ENCODE measurements at places on chromosomes 2 and 18.

- no peak for DNase-seq
Measured at GRCh38 chr2:45209302-45209701, 200.1 kb upstream of the SIX2 start.

DNA sequence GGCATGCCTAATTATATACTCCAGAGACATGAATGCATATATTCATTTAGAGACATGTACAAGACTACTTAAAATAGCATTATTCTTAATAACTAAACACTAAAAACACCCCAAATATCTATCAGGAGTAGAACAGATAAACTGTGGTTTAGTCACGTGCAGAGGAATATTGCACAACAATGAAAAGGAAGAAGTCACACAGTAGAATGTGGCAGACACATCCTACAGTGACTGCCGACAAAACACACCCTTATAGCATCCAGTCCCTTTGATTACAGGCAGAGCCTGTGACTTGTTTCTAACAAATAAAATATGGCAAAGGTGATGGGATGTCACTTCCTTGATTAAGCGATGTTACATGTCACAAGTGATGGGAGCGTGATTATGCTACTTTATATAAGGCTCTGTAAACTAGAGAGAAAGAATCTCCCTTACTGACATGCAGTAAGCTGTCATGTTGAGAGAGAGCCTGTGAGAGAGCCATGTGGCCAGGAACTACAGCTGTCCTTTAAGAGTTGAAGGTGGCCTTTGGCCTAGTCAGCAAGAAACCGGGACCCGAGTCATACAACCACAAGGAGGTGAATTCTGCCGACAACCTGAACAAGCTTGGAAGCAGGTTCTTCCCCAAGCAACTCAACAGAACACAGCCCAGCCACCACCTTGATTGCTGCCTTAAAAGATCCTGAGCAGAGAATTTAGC, 39.1 kb upstream of the LGALSL start:
- no peak for DNase-seq

GRCh38 chr2:38692636-38693318, 26.9 kb downstream of the GALM start:
- no peak for DNase-seq

DNA sequence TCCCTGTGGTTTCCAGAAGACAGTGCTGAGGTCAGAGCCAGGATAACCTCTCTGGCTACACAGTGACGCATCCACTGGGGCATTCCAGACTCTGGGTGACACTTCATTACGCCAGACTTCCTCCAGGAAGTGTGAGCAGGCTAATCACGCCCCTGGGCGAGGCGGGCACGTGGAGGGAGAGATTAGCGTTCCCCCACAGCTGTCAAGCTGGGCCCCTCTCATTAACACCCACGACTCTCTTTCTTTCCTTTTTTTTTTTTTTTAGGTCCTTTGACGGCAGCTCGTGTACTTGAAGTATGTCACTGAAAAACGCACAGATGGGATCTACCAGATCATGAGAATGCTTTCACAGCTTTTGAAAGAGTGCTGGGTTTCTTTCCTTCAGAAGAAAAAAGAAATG, 274.6 kb downstream of the AFF3 start:
- no peak for DNase-seq

GRCh38 chr2:96759548-96759947, 1.2 kb upstream of the CNNM4 start:
- no peak for DNase-seq

GRCh38 chr18:78820161-78820834, 159.3 kb upstream of the SALL3 start:
- DNase-seq, result no peak

GRCh38 chr2:199988151-199988550, 32.8 kb downstream of the MAIP1 start:
- DNase-seq, result no peak

GRCh38 chr2:1685957-1686783, 58.1 kb downstream of the PXDN start:
- DNase-seq, result no peak

GRCh38 chr2:70596293-70596692, 42.7 kb upstream of the TGFA start:
- DNase-seq, result no peak

DNA sequence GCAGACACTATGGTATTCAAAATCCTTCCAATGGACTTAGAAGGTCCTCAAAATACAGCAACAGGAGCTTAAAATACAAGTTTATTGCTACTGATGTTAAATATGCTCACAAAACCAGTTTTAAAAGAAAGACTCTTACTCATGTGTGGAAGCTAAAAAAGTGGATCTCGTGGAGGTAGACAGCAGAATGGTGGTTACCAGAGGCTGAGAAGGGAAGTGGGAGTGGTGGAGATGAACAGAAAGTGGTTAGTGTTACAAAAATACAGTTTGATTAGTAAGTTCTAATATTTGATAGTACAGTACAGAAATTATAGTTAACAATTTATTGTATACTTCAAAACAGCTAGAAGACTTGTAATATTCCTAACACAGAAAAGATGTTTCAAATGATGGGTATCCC, 12.1 kb downstream of the ADAM17 start:
- no peak for DNase-seq

DNA sequence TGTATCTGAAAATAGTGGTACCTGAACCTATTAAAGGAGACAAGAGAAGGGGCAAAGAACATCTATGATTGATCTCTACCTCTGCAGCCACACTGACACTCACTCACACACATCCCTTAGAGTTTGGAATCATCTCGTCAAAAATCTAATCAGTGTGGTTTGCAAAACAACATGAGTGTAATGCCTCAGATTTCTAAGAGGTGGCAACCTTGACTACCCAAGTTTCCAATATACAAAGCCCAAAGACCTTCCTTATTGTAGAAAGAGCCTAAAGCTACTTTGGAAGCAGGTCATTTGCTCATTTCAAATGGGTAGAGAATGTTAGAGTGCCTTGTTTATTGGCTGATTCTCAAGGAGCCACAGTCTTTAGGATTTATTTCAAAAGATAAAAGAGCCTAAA, 444.9 kb downstream of the ARHGAP15 start:
- DNase-seq, result no peak

- no peak for DNase-seq
Measured at GRCh38 chr18:12035481-12035880, 54.2 kb downstream of the IMPA2 start.

DNA sequence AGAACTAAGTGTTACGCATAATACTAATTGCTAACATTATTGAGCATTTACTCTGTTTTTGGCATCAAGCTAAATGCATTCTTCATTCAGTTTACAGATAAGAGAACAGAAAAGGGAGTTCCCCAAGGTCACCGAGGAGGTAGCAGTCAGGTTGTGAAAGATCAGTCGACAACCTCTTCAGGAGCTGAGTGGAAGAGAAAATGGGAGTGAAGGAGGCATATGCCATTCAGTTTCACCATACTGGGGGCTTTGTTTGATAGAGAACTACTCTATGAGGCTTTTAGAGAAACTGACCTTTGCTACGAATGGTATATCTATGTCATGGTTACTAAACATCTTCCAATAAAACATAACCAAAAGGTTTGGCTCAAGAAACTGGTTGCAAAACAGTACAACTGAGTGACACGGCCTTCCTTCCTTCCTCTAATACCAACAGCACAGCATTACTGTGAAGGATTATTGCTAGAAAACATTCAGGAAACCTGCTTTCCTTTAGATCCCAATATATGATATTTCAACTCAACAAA, 112.1 kb downstream of the RBMS1 start:
- no peak for DNase-seq

GRCh38 chr18:62672600-62672999, 42.7 kb upstream of the PHLPP1 start:
- no peak for DNase-seq

DNA sequence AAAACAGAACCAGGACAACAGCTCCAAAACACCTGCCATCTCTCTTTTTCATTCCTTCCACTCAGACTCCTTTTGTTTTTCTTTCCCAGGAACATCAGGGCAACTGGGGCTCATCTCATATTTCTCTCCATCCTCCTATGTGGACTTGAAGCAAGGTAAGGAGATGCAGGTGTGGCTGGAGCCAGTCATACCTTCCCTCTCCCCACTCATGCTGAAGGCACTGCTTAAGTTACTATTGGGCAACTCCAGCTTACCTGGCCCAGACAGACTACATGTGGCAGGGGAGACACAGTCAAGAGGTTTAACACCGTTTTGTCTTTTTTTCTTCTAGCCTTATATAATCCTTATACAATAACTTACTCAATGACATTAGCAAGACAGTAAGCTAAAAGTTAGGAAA, 38.4 kb downstream of the LAMA1 start:
- no peak for DNase-seq

DNA sequence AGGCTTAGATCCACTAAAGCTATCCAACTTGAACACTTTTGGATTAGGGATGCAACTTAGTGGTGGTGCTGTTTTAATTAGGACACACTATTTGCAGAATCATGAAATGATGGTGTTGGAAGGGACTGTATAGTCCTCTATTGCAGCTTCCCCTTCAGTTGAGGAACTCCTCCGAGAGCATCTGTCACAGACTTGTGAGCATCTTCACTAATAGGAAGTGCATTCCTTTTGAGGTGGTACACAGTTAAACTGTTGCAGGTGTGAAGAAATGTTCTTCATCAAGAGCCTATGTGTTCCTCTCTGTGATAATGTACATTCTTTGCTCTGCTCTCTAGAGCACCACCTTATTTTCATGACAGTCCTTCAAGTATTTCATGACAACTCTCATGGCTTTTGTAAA, 197.4 kb downstream of the CAMKMT start:
- no peak for DNase-seq

DNA sequence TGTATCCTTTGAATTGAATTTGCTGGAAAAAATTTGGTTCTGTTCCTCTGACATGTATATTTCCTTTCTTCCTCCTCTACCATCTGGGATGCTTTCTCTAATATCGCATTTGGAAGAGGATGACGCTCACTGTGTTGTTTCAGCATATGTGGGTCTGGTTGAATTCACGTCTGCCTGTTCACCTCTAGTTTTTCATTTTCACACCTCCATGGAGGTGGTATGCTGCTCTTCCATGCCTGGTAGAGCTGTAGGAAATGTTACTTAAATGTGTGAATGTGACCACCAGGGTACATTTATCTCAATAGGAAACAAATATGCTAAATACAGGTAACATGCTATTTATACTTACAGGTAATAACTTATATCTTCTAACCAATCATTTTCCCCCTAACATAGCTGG, 44.5 kb downstream of the TSHZ1 start:
- DNase-seq, result no peak

DNA sequence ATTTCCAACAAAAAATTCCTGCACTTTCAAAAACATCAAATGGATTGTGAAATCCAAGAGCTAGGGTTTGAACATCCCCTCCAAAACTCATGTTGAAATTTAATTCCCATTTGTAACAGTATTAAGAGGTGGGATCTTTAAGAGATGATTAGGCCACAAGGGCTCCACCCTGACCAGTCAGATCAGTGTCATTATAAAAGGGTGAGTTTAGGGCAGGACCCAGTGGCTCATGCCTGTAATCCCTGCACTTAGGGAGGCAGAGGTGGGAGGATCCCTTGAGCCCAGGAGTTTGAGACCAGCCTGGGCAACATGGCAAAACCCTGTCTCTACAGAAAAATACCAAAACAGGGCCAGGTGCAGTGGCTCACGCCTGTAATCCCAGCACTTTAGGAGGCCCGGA, 8.9 kb downstream of the GTF3C2 start:
- DNase-seq, result no peak

DNA sequence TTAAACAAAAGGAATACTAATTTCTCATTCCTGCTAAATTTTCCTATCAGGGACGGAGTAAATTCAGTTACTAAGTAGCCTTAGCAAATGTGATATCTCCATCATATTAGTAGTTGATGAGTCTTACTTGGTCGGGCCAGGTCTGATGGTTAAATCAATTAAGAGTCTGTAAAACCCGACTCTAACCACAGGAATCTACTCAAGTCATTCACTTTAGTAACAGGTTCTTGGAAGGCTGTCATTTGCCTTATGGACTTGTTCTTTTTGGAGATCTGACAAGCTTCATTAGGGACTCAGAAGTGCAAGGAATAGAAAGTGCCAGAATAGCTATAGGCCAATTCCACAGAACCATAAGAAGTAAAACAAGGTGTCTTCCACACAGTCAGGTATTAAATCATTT, 119.0 kb downstream of the GCA start:
- DNase-seq, result no peak

- DNase-seq, result no peak
Measured at GRCh38 chr2:262117-262516, 1.7 kb downstream of the SH3YL1 start.
